ENCODE measurements at places on chromosomes 2 and 18.

- no peak for DNase-seq
Measured at GRCh38 chr2:70113359-70114070, 26.2 kb downstream of the PCBP1 start.

- no peak for DNase-seq
Measured at GRCh38 chr18:47873625-47874024, 56.8 kb downstream of the SMAD2 start.

DNA sequence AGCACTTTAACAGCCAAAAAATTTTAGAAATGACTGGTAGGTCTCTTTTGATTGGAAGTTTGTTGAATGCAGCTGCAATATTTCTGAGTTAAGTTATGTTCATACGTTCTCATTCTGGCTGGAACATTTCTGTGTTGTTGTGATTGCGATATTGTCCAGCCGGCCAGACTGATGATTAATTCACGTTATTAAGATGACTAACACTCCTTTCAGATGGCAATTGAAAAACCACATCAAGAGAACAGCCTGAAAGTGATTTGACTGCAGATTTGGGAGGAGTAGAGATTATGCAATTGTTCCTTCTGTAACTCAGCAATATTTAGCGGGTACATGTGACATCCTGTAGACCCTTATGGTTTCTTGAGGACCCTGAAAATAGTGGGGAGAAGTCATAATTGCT is 133.7 kb downstream of the FBXO15 start:
- peak; percentile 89 for DNase-seq

DNA sequence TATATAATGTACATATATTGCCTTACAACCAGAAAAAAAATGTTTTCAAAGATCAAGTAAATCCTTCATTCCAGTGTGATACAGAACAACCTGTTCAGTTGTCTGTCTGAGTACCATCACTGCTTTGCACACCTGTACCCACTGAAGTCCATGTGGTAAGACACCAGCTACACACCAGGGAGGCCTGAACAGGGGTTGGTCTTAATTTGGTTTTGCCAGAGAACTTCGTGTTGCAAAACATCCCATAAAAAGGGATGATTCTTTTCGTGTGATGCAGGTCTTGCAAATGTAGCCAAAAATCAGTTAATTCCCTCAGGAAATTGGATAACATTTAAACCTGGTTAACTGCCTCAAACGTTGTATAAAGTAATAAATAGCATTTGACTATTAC is 73.7 kb upstream of the SLC1A4 start:
- DNase-seq, result no peak

DNA sequence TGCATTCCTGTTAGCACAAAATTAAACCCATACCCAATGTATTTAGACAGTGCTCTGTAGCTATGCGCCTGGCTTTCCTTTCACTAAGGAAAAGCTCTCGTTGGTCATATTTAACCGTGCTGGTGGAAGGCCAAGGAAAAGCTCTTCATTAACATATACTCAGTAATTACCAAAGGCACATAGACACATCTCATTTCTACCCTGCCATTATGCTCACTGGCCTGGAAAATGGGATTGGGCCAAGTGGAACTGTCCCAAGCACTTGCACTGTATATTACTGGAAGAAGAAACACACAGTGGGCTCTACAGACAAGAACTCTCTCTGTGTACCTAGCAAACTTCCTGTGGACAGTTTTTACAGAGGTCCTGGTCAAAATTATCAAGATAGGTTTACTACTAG is 274.4 kb downstream of the ERBB4 start:
- DNase-seq, result no peak

- no peak for DNase-seq
Measured at GRCh38 chr18:41372046-41372665, 582.9 kb upstream of the PIK3C3 start.

- peak; percentile 97 for DNase-seq
Measured at GRCh38 chr2:20212459-20212870, 12.5 kb downstream of the SDC1 start.

GRCh38 chr2:41199334-41199733 is 747.4 kb upstream of the SLC8A1 start:
- no peak for DNase-seq

GRCh38 chr2:74414881-74415761 is 6.3 kb downstream of the C2orf81 start:
- no peak for DNase-seq
